ENCODE measurements at places on chromosomes 3 and 15.
A peak's percentile ranks its signal among the peaks of the same experiment; 100 is the strongest.

- no peak for DNase-seq
Measured at GRCh38 chr3:108159865-108160264, 62.4 kb downstream of the IFT57 start.

DNA sequence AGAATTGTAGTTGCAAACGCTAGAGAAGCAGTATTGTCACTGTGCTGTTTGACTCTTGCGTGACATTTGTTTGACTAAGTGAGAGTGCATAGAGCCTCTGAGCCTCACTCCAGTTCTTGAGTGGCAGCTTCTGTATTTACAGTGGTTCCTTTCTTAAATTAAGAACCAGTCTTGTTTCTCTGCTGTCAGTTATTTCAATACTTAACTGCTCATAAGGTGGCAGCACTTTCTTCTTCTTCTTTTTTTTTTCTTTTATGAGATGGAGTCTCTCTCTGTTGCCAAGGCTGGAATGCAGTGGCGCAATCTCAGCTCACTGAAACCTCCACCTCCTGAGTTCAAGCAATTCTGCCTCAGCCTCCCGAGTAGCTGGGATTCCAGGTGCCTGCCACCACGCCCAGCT lies 372.1 kb downstream of the LPP start:
- no peak for DNase-seq

GRCh38 chr3:140760324-140761075 lies 82.6 kb downstream of the TRIM42 start:
- no peak for DNase-seq

GRCh38 chr3:43515208-43515917 lies 106.4 kb downstream of the ANO10 start:
- DNase-seq, result no peak

DNA sequence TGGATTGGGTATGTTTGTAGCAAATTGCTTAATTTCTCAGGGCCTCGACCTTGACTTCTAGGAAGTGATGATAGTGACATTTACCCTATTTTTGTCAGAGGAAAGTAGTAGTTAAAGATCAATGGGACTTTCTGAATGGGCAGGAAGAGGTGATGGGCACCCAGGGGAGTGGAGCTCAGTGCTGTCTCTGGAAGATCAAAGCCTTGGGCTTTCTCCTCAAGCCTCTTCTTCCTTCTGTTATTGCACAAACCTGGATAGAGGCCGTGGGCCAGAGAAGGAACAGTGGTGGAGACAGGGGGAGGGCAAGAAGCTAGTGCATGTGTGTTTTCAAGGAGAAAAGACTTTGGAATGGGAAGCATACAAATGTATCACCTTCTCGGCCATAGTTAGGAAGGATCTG lies 44.9 kb upstream of the EOMES start:
- no peak for DNase-seq

DNA sequence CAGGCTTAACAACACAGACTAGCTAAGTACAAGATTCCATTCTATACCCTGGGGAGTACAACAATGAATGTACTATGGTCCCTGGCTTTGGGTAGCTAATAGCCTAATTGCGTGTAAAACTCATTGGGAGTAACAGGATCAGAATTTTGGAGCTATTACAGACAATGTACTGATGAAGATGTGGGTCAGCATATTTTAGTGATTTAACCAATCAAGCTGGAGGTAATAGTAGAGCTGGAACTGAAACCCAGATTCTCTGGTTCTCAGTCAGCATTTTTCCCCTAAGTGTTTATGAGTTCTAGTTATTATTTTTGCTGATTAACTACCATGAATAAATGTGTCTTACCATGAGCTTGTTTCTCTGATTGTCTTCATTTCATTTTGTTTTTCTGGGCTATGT lies 578.7 kb downstream of the NLGN1 start:
- DNase-seq, result no peak

DNA sequence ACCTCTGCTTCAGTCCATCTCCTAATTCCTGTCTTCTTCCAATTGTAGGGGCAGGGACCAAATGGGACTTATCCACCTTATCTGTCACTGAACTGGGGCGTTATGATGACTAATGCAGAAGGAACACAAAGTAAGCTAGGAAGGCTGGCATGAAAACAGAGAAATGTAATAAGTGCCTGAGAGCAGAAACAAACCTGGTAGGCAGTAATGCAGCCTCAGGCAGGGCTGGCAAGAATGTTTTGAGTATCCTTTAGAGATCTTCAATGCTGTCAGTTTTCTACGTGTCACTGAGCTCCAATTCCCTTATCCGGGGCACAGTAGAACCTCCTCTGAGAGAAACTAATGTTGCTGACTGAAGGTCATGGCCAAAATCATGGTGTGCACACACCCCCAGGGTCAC lies 246.2 kb upstream of the TBL1XR1 start:
- no peak for DNase-seq

DNA sequence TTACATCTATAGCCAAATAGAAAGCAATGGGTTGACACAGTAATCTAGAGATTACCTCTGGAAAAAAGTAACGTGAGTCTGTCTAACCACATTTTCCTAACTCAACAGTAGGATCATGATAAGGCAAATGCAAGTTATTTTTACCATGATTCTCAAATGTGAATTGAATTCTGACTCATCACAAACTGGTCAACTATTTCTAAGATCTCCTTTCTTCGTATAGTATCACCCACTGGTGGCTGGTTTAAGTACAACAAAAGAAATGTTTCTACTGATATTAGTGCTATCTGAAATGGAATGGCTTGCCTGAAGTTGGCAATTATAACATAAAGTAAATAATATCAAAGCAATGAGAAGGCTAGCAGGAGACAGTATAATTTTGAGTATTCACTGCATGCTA lies 102.2 kb downstream of the ABI3BP start:
- DNase-seq, result no peak

GRCh38 chr3:10848261-10848660 lies 32.2 kb downstream of the SLC6A11 start:
- no peak for DNase-seq

GRCh38 chr15:60804986-60805949 lies 326.3 kb upstream of the ICE2 start:
- no peak for DNase-seq

GRCh38 chr3:105365081-105365390 lies 1.7 kb upstream of the ALCAM start:
- no peak for DNase-seq

GRCh38 chr3:120203621-120204020 lies 81.4 kb downstream of the GPR156 start:
- DNase-seq, result no peak

GRCh38 chr3:53630547-53630946 lies 136.1 kb downstream of the CACNA1D start:
- DNase-seq, result no peak

DNA sequence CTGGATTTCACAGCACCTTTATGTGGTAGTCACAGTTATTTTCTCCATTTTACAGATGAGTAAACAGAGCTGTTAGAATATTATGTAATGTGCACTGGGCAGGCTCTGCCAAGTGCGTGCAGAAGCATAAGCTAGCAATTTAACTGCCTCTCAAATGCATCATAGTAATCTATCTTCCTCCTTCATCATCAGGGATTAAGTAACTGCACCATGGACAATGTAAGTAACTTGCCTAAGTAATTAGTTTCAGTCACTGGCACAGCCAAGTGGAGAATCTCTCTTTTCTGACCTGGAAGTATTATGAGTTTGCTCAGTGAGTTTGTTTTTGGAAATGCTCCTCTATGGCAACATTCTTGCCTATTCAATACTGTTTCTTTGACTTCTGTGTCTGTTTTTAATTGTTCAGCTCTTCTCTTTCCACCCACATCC lies 260.5 kb downstream of the PTPRG start:
- no peak for DNase-seq

- no peak for DNase-seq
Measured at GRCh38 chr3:154290187-154290586, 34.1 kb downstream of the DHX36 start.

- no peak for DNase-seq
Measured at GRCh38 chr3:37906734-37907282, 45.1 kb downstream of the CTDSPL start.

GRCh38 chr15:40302288-40302886 lies 5.3 kb downstream of the PLCB2 start:
- no peak for DNase-seq

DNA sequence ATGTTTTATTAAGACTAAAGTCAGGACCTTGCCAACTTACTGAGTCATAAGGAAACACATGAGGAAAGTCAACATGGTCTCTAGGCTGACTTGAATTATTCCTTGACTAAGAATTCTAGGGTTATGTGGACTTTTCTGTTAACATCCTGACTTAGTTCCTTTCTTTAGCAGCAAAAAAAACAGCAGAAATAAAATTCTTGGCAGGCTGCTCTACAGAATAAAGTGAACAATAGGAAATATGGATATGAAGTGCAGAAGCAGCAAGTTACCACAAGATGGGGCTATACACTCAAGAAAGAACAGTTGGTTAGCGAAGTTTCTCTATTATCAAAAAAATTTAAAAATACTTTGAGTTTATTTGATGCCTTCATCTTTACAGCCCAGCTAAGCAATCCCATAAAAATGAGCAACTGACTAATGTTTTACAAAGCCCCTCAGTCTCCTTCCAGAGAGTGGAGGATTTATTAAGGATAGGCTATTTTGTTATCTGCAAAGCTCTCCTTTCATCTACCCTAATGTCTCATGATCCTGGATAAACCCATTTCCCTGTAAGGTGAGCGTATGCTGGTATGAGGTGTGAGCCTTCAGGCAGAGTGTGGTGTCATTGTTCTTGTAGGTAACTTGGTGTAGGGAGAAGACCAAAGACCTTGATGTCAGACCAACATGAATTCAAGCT lies 23.1 kb upstream of the MCCC1 start:
- DNase-seq, result no peak

DNA sequence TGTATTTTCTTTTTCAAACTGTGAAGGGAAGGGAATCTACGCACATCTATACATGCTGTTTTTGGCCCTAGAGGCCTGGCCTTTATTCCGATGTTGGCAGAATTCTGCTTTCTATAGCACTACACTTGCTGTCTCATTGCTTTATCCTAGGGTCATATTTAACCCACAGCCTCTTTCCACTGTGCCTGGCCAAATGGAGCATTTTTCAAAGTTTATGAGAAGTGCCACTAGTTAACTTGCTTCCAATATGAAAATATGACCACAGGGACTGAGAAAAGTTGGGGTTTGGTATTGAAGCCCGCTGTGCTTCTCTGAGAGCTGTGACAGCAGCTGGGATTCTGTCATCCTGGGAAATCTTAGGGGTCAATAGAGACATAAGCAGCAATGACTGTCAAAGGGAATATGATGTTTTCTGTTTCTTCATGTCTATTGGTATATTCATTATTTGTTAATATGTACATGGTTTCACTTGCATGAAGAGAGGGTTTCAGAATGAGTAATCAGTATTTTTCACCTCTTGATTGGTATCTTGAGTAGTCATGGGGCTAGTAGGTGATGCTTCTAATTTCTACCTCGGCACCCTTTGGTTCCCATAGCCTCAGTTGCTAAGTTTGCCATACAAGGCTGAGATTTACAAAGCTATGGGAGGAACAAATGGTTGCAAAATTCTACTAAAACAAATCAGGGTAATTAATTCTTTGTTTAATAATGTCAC lies 275.8 kb upstream of the RBMS3 start:
- no peak for DNase-seq

GRCh38 chr3:125694761-125695294 lies 99.5 kb upstream of the OSBPL11 start:
- DNase-seq, result no peak

- DNase-seq, result no peak
Measured at GRCh38 chr3:134486577-134487041, 752 bp downstream of the CEP63 start.

GRCh38 chr3:134356411-134357040 lies 17.7 kb downstream of the AMOTL2 start:
- peak; percentile 10 for DNase-seq

DNA sequence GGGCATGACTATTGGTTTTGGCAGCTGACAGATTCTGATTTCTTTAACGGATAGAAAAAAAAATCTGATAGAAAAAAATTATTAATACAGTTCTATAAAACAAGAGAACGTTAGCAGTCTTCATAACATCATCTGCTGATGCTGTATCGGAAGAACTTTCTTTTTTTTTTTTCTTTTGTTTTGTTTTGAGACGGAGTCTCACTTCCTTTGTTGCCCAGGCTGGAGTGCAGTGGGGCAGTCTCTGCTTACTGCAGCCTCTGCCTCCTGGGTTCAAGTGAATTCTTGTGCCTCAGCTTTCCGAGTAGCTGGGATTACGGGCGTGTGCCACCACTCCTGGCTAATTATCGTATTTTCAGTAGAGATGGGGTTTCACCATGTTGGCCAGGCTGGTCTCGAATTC lies 271.2 kb upstream of the DPPA4 start:
- no peak for DNase-seq

GRCh38 chr15:32866454-32867312 lies 148.9 kb downstream of the GREM1 start:
- DNase-seq, result no peak
